ENCODE measurements at places on chromosomes 12 and 14.

DNA sequence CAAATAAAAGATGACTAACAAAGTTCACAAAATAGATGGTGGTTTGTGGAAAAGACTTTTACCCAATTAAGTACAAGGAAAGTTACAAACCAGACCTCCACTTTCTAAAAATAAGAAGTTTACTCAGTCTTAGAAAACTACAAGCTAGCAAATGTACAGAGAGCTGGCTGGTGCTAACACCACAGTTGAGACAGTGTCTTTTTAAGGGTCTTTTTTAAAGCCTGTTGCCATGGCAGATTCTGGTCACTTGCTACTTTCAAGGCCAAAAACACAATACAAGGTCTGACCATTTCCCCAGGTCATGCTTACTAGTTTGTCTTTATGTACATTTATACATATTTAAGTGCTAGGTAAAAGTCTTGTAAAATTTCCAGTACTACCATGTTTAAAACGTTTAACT lies 2.4 kb downstream of the BTG1 start:
- no peak for DNase-seq

GRCh38 chr14:35292770-35293561 lies 784 bp downstream of the PSMA6 start:
- DNase-seq, result no peak

GRCh38 chr12:93702707-93703315 lies 25.6 kb downstream of the CRADD start:
- no peak for DNase-seq

GRCh38 chr12:51884676-51885229 lies 3.1 kb upstream of the ANKRD33 start:
- no peak for DNase-seq

DNA sequence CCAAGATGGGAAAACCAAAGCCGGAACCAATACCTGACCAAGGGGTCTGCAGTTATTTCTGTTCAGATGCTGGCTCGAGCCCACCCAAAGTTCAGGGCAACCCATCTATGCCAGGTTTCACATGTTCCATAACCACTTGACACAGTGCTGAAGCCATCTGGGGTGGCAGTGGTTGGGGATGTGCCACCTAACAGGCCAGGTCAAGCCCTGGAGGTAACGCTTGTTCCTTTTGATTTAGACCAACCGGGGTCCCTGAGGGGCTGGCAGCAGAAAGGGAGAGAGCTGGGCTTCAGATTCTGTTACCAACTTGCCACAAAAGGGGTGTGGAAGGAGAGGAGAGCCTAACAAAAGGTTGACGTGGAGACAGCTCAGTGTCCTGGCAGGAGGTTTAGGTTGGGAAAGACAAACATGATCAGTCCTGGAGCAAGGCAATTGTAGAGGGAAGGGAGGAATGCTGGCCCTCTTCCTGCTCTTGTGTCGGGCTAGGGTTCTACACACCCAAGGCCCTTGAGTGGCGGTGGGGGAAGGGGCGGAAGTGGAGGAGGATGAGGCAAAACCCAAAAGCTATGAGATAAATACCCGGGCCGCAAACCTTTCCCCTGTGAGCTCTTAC lies 31.9 kb downstream of the CACNA2D4 start:
- DNase-seq, result no peak

DNA sequence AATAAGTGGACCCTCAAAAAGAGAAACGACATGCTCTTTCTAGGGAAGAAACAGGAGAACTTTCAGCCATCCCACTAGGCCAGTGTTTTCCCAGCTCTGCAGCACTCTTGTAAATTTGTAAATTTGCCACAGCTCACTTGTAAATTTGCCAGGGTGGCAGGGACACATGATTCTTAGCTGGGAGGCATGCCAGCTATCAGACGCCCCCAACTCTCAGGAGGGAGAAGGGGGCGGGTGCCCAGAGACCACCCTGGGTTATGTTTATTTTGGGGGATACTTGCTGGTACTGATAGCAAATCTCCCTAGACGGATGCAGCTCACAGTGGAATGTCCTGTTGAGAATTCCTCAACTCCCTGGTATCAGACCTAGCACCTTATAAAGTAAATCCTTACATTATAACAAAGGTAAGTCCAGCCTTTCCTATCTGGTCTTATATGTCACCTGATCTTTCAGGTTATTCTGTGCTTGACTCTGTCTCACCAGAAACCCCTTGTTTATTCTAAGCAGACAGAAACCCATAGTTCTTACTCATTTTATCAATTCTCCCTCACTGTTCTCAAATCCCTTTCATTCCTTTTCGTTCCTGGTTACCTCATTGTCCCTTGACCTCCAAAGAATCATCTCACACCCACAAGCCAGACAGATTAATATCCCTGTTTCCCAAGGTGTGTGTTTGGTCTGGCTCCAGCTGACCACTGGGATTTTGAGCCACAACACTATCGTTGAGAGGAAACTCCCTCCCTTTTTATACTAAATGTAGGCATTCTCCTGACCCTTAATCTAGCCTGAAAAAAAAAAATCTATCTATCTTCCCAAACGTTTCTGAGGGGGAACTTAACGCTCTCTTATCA lies 69.3 kb upstream of the HMGA2 start:
- DNase-seq, result no peak

DNA sequence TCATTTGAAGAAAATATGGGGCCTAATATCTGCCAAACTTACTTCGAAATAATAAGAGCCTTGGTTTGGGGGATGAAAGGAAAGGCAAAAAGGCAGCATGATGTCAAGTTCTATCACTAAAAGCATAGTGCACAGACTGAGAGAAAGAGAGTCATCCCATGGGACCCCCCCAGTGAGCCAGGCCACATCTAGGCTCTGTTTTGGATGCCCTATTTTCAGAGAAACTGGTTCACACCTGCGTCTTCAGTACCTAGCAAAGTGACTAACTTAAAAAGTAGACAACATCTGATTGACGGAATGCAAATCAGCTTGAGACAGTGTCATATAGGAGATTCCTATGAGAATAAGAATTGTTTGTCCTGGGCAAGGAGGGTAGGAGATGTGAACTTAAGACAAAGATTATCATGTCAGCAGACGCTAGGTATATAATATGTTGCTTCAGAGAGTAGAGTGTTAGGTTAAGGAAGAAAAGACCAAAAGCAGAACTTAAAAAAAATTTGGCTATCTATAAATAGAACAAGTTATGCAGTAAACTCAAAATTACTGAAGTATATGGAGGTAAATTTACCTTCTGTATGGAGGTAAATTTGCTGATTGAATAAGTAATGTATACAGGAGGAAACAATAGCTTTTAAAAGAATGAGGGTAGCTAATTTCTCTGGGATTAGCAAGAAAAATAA lies 148.2 kb downstream of the SLC41A2 start:
- no peak for DNase-seq

Measured in naive B cell (primary cell).